AG10803 (cell line): ENCODE measurements at places on chromosomes 12 and 14.
A peak's percentile ranks its signal among the peaks of the same experiment; 100 is the strongest.

GRCh38 chr12:77047341-77048109 is 17.8 kb downstream of the E2F7 start:
- DNase-seq, result peak; percentile 31

GRCh38 chr14:28412077-28412476 is 354.5 kb upstream of the FOXG1 start:
- DNase-seq, result no peak

DNA sequence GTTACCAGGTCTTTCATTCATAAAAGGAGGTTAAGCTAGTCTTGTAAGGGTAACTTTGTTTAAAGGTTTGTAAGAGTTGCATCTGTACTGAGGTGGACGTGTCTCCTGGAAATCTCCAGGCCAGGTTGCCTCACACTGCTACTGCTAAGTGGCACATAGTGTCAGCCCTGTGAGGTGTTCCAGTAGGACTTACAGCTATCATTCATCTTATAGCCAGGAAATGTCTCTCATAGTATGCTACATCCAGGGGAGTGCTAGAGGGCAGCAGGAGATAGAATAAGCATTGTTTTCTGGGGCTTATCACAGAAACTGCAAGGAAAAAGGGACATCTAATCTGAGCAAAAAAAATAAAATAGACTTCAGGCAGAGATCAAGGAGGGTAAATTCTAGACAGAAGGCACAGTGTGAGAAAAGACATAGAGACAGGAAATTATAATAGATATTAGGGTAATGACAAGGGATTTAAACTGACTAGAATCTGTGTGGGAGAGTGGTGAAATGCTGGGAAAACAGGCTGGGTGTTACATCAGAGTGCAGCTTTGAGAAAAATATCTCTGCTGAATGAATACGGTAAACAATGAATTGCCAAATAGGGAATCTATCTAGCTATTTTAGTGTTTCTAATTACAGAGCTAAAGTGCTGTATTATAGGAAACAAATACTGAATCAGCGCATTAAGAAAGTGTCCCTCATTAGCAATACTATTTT is 205.1 kb upstream of the ABCD2 start:
- peak; percentile 33 for DNase-seq

GRCh38 chr14:56118611-56119181 is 485 bp downstream of the PELI2 start:
- peak; percentile 25 for DNase-seq

GRCh38 chr12:99911967-99912366 is 72.8 kb downstream of the ANKS1B start:
- peak; percentile 5 for DNase-seq

DNA sequence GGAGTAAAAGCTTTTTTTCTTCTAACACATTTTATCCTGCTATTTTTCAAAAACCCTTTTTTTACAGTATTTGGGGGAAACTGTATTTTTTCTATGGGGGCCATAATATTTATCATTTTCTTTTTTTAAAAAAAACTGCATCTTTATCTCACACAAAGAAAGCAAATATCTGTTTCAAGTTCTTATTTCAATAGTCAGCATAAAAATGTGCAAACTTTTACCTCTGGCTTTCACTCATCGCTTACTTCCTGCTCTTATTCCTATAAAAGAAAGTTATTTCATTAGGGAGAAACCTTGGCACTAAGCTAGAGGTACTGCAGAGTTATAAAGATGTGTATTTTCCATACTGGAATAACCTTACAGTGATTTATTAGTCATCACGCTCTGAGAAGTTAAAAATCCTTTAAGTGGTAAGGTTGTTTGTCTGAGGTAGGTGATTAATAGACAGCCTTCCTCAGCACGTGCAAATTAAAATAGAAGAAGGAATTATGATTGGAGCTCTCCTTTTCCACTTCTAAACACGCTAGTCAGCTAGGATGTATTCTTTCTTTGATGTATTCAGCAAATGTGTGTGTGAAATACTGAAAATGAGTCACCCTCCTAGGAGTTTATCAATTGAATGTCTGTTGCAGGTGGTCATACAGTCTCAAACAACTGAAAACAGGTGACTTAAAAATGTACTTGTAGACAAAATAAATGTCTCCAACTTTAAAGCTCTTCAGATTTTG is 461.0 kb downstream of the GXYLT1 start:
- DNase-seq, result no peak

DNA sequence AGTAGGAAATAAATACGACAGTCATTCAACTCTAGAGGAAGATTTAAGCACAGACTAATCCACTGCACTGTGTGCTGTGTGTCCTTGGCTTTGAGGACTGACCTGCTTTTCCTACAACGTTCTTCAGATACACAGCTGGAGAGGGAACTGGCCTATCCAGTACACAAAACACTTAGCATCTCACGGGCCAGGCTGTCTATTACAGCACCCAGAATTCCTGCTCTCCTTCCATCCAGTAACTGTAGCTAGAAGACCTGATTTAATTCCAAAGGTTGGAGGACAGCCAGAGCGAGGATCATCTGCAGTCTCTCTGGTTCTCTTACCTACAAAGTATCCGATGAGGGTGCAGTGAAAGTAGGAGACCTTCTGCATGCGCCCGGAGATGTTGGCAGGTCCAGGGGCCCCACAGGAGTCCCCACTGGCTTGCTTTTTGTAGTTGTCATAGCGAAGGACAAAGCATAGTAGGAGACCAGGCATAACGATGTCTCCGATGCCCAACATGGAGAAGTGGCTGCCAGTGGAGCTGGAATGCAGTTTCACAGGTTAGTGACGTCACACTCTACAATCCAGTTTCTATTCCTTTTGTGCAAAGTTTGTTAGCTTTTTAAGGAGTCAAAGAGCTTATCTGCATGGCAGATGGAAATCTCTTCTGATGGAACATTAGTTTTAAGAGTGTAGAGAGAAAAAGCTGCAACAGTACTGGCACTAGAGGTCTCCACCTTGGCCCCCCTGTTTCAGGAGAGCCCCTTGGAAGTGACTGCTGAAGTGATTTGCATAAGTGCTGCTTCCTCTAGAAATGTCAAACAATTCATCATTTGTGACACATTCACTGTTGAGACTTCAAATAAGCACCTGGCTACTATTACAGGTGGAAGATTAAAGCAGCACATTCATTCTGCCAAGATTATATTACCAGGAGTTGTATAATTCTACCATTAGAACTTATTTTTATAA is 41.7 kb downstream of the ACADS start:
- DNase-seq, result no peak

GRCh38 chr14:86430853-86431252 is 900.9 kb downstream of the FLRT2 start:
- no peak for DNase-seq

GRCh38 chr12:18849761-18850160 is 111.8 kb downstream of the CAPZA3 start:
- DNase-seq, result peak; percentile 33

GRCh38 chr14:33602396-33602795 is 348.5 kb downstream of the EGLN3 start:
- DNase-seq, result no peak

DNA sequence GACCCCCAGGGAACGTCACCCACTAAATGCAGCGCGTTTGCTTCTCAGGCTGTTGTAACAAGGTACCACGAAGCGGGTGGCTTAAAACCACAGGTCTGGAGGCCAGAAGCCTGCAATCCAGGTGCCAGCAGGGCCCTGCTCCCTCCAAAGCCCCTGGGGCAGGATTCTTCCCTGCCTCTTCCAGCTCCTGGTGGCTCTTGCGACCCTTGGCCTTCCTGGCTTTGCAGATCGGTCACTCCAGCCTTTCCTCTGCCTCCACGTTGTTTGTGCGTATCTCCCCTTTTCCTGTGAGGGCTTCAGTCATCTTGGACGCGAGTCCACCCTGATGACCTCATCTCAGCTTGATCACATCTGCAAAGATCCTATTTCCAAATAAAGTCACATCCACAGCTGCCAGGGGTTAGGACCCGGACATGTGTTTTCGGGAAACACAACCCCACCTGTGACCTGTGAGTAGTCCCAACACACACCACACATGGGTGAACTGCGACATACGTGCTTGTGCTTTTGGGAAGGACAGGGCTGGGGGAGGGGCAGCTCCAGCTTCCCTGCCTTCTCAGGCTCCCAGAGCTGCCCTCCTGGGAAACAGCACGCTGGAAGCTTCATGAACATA is 114.5 kb upstream of the NCOR2 start:
- DNase-seq, result peak; percentile 72

GRCh38 chr14:62347562-62348011 is 585.4 kb downstream of the SNAPC1 start:
- no peak for DNase-seq
